Hepatocyte (in vitro differentiated cells): ENCODE measurements at places on chromosomes 1 and 21.

DNA sequence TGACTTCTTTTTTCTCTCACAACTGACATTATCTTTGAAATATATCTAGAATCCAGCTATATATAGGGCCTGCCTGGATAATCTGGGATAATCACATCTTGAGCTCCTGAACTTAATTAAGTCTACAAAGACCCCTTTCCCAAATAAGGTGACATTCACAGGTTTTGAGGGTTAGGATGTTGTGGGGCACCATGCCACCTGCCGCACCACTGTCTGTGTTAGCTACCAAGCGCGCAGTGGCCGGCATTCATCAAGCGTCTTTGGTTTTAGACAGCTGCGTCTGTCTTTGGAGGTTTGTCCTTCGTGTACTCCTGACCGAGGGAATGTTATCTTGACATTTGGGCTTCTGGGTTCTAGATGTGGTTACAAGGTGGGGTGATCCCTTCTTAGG lies 7.5 kb downstream of the TRAPPC10 start:
- DNase-seq = no peak

DNA sequence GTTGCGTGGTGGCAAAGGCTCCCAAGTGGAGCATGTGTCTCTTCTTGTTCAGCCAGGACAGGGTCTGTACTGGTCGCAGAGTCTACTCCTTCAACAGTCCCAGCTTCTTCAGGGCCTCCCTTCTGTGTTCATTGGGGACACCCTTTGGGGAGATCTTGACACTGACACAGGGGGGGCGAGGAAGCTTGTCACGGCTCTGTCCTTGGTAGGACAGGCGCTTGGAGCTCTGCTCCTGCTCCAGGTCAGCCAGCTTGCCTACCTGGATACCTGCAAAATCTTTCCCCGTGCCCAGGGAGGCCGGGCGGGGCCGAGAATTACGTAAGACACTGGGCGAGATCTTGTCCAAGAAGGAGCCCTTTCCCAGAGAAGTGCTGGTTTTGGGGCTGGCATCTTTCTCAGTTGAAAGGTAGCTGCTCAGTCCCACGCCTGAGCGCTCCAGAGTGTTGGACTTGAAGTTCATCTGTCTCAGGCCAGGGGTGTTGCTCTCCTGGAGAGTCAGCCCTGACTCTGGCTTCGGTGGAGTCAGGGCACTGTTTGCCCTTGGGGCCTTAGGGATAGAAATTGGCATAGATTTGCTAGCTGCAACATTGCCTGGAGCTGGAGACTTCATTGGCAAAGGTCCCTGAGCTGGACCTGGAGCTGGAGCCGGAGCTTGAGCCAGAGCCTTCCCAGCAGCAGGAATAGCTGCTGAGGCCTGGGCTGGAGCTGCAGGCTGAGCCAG lies 10.5 kb downstream of the C1orf116 start:
- DNase-seq = no peak

GRCh38 chr1:162065016-162065415 lies 4.5 kb upstream of the NOS1AP start:
- DNase-seq = no peak

GRCh38 chr1:34320053-34320669 lies 143.5 kb downstream of the C1orf94 start:
- peak; percentile 17 for DNase-seq

GRCh38 chr1:173415490-173415889 lies 61.6 kb upstream of the PRDX6 start:
- no peak for DNase-seq

DNA sequence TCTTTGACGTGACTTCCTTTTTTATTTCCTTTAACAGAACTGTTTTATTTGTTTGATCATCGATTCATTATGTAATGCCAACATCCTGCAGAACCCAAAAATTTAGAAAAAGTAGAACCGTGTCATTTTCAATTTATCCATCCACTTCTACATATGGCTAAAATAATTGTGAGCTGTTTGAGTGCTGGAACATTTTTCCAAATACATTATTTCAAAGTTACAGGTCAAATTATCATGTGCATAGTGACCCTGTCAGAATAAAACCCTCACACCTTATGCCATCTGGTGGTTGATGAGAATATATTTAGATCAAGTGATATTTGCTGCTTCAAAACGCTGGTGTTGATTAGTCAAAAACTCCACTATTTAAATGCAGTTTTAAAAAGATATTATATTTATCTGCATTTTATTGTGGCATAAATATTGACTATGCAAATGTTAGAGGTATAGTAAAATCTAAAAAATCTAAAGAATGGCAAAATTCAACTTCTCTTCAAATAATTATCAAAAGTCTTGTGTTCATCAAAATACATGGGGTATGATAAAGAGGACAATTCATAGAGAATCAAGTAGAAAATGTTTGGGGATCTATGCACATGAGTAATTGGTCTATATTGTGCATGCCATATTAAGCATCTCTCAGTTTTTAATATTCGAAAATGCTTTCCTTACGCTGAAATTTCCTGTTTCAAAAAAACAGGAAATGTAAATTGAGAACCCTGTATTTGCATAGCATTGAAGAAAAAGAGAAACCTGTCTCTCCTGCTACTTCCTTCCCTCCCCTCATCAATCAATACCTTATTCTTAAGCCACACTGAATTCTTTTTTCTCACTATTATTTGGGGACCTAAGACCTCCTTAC lies 39.7 kb downstream of the UBE2U start:
- peak; percentile 54 for DNase-seq

DNA sequence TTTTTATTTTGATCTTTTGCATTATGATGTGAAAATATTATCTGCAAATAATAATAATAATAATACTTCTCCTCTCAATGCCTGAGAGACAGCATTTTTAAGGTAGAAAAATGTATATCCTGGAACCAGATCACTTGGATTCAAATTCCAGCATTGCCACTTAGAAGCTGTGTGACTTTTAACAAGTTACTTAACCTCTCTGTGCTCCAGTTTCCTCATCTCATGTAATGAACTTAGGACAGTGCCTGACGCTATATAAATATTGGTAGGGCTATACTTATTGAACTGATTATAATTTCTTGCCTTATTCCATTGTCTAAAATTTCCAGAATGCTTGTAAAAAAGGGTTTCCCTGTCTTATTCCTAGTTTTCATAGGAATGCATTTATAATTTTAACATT lies 137.2 kb downstream of the IGSF21 start:
- DNase-seq = no peak

- DNase-seq = peak; percentile 86
Measured at GRCh38 chr1:40848530-40849189, 13.5 kb downstream of the CITED4 start.

DNA sequence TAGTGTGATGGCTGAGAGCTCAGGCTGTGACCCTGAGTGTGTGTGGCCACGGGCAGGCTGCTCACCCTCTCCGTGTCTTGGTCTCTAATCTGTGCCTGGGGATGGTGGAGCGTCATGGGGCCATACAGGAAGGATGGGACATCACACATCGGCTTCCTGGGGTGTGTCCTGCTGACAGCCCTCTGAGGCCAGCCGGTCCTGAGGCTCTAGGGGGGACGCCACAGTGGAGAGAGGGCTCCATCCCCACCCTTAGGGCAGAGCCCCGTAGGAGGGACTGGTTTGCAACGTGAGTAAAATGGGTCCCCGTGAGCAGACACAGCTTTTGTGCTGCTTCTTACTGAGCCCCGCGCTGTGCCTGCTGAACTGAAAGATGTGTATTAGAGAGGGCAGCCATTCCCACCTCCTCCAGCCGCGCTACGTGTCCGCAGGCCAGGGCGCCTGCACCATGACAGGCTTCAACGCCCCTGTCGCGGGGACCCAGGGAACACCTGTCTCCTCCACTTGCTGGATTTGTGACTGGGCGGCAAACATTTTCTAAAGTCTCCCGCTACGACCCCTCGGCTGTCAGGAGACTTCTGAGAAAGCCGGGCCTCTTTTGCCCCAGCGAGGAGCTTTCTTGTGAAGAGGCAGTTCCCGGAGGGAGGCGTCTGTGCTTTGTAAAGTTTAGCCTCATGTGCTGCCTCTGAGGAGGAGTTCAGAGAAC lies 8.1 kb downstream of the COL18A1 start:
- no peak for DNase-seq

- DNase-seq = peak; percentile 58
Measured at GRCh38 chr1:47478090-47478489, 40.2 kb downstream of the FOXD2 start.

DNA sequence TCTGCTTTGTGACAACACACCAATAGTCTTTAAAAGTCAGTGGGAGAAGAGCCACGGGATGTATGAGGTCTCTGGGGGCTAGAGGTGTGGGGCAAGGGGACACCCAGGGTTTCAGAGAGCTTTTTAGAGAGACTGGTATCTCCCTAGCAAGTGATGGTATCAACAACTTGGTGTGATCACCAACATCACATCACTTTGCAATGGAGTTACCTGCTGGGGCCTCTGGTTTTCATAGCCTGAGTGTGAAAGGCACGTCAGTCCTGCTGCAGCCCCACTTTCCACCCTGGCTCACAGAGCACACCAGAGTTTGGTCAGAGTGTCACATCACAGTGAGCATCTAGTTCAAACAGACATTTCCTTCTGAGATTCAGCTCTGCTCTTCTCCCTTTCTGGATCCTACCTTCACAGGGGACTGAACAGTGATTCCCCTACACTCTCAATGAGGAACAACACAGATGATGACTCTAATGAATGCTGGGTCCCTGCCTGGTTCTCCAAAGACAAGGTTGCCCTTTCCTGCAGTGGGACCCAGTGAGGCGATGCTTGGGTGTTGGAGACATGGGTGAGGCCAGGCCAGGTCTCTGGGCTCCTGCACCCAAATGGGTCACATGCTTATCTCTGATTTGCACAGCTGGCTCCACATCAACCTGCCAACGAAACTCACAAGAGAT lies 2.0 kb upstream of the MAN1C1 start:
- no peak for DNase-seq

- no peak for DNase-seq
Measured at GRCh38 chr1:229155472-229155871, 115.4 kb upstream of the RAB4A start.

DNA sequence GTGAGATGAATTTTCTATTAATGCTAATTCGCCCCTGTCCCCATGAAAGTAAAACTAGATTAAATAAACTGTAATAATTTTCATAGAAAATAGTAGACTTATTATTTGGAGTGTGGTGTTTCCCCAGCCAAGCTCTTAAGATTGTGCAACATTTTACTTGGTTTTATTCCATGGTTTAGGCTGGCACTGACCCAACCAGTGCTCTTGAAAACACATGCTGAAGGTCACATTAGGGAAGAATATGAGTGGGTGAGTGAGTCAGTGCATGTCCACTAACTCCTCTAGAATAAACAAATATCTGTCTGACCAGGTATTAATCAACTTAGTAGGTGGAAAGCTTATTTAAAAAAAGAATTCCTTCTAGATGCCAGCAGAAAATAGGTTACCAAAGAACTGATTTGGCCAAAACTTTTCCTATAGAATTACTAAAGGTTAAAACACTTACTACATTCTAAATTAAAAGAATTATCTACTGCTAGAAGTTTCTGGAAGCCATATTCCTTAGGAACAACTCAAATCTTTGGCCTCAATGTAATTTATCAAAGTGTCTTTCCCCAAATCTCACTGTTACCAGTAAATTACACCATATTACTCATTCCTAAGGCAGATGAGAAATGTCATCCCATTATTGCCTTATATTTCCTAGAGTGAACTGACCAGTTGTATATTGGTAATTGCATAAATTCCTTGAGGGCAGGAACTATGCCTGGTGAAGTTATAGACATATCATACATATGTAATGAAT lies 89.7 kb upstream of the RGS1 start:
- DNase-seq = peak; percentile 70

DNA sequence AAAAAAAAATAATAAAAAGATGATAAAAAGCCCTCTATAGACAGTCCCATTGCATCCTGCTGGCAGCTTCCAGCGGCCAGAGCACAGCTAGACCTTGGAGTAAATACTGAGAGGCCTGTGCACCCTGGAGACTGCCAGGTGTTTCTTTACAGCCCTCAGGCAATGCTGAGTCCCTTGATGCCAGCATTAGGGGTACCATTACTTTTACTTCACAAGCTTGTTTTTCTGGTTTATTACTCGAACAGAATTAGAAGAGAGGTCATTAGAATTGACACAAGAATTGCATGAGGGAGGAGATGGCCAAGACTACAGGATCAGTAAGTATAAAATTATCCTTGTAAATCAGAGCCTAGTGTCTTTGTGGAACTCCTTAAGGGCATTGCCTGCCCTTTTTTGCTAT lies 43.6 kb downstream of the AKNAD1 start:
- no peak for DNase-seq

- no peak for DNase-seq
Measured at GRCh38 chr1:248576260-248576980, 1.9 kb upstream of the OR2T34 start.

DNA sequence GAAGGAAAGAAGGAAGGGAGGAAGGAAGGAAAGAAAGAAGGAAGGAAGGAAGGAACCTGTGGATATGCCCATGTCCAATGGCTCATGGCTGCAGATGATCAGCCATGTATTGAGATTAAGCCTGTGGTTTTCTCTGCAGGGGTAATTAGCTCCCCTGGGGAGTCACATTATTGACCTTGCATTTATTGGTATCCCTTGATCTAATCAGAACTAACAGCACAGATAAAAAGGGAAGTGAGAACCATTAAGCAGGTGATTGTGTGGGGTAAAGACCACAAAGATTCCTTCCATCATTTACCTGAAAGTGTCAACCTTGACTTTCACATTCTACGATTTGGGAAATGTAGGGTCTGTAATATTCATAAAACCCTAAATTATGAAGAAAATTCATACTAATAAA lies 390.7 kb downstream of the BRINP2 start:
- DNase-seq = no peak

DNA sequence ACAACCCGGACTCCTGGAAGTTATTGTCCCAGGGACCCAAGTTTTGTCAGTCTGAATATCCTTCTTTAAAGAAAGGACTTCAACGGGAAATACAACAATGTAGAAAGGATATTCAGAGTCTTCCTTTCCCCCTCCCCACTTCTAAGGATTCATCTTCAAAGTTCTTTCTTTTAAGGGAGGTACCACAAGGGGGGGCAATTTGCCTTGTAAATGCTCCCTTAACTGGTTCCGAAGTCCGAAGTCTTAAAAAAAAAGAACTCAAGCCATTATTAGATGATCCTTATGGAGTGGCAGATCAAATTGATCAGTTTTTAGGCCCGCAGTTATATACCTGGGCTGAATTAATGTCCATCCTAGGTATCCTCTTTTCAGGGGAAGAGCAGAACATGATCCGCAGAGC lies 47.0 kb downstream of the SERINC2 start:
- peak; percentile 81 for DNase-seq

DNA sequence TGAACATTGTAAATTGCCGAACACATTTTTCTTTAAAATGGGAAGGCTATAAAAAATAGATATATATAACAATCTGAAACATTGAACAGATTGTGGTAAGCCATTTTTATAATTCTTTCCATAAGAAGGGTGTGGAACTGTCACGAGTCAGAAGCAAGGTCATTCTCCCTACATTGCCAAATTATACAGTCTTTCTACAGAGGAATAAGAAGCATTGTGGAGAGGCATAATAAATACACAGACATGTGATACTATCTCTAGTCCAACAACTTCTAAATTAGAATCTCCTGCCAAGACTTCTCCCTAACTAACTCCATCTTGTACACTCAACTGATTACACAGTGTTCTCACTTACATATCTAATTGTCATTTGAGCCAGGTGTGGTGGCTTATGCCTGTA lies 227.9 kb downstream of the CENPF start:
- no peak for DNase-seq

GRCh38 chr1:200302192-200302920 lies 107.5 kb downstream of the ZNF281 start:
- peak; percentile 53 for DNase-seq
